Nephron progenitor cell (in vitro differentiated cells): ENCODE measurements at places on chromosomes 3 and 15.

GRCh38 chr3:115325539-115325938, 178.5 kb upstream of the ZBTB20 start:
- DNase-seq: peak; percentile 71

- DNase-seq: no peak
Measured at GRCh38 chr15:29097168-29097567, 172.5 kb downstream of the NSMCE3 start.

DNA sequence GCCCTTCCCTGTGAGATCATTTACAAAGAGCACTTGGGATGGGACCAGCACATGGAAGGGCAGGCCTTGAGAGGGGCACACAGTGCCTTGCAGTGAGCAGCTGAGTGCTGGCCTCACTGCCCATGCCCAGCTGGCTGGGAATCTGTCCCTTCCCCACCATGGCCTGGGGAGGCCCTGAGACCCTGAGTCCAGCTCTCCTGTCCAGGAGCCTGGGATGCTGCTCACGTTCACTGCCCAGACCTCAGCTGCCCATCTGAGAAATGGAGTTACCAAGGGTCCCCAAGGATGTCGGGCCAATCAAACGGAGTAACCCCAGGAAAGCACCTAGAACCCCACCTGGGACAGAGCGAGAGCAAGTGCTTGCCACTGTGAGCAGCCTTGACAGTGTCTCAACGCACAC, 35.6 kb downstream of the WNT7A start:
- DNase-seq: no peak

DNA sequence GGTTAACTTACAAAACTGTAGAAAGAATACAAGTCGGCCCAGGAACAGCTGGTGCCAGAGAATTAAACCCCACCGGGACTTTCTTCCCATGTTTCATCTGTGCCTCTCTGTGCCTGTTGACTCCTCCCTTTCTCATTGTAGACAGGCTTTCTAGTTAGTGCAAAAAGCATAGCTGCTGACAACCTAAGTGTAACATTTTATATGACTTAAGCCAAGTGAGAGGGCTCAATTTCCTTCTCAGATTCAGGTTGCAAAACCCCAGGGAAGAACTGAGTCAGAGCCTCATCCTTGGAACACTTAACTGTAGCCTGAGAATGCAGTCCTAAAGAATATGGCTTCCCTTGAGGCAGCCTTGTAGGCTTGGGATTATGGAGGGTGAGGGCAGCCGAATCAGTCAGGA, 302.5 kb upstream of the AZI2 start:
- DNase-seq: no peak

GRCh38 chr3:189455641-189456417, 175.4 kb upstream of the TP63 start:
- DNase-seq: no peak

DNA sequence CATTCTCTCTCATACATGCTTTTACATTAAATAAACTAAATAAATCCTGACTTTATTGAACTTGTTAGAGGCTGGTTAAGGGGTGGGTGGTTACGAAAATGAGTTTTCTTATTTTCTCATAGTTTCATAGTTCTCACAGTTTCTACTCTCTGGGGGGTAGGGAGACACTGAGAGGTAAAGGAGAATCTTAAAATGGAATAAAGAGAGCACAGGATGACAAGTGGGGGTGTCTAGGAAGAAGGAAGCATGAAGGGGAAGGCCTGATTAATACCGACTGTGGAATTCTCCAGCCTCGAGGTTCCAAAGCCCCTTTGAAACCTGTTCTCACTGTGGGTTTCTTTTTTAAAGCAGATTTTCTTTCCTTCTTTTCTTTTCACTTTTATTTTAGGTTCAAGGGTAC, 66.4 kb upstream of the TRA2B start:
- no peak for DNase-seq

- DNase-seq: no peak
Measured at GRCh38 chr3:5136919-5137429, 14.9 kb downstream of the ARL8B start.

- DNase-seq: no peak
Measured at GRCh38 chr3:195258449-195259153, 12.4 kb downstream of the XXYLT1 start.

DNA sequence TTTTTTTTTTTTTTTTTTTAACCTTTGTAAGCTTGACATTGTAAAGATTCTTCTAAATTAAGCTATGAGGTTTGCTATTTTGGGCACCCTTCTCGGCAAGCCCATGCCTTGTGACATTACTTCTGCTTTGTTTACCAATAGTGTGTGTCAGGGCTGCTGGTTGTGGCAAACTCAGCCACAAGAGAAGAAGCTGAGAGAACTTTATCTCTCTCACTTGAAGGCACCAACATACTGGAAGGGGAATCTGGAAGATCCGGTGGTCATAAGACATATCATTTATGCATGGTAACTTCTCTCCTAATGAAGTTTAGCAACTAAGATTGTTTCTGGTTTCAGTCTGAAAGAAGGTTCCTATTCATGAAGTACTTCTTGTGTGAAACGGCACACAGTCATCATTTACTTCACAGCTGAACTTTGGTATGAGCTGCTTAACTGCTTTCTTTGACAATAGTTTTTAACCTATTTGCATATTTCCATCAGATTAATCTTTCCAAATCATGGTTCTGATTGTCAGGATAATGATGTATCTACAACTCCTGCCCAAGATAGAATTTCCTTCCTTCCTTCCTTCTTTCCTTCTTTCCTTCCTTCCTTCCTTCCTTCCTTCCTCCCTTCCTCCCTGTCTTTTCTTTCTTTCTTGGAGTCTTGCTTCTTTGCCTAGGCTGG, 189.3 kb downstream of the NFKBIZ start:
- DNase-seq: no peak

DNA sequence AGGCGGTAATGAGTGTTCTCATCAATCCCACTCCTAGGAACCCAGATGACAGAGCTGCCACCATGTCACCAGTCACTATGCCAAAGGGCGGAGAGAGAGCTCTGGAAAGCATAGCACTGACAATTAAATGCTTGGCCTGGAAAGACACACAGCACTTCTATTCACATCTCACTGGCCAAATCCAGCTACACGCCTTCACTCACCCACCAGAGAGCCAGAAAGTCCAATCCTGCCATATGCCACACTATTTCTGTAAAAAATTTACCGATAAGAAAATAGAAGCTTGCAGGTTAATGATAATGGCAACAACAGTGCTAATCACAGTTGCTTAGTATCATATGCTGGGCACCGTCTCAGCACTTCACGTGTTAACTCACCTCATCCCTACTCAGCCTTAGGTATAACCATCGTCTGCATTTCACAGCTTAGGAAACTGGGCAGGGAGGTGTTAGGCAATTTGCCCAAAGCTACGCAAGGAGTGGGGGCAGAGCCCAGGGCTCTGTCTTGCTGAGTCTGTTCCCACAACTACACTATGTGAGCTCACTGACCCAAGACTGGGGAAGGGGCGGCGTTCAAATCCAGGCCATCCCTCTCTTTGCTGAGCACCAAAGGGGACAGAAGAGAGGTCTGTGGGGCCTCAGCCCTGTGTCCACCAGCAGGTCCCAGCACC, 16.5 kb downstream of the KLHL25 start:
- no peak for DNase-seq

DNA sequence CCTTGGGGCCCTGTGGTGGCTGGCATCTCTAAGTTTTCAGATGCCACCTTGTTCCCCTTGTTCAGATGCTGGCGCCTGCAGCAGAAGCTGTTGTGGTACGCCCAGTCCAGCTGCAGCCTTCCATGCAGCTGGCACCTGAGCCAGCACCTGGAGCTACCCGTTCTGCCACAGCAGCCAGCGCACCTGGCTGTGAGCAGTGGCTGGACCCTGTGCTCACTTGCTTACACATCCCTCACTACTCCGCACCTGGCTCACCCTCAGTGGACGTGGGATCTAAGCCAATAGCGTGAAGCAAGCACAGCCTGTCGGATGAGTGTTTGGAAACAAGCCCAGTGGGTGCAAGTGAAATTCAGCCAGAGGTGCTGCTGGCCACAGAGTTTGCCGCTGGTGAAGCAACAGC, 607.5 kb upstream of the BCHE start:
- DNase-seq: no peak

DNA sequence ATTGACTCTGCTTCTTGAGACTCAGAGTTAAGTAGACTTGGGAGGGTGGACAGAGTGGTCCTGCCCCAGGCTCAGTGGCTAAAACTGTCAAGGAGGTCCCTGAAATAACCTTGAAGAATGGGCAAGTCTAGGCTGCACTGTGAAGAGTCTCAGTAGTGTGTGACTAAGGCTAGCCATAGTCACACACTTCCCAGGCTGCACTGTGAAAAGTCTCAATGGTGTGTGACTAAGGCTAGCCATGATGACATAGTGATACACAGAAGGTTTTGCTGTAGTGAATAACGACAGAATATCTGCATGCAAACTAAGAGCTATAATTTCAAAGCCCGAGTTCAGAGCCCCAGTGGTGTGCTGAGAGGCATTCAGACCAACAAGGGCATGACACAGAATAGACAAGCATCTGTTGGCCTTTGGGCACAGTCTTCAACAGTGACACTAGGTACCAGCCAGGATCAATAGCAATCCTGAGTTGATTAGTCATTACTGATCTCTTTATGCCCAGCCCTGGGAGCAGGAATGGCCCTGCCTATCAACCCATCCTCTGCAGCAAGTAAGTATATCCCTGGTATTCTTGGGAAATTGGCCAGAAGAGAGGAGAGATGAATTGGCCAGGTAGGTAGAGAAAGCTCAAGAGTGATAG, 72.4 kb upstream of the BBX start:
- DNase-seq: no peak

DNA sequence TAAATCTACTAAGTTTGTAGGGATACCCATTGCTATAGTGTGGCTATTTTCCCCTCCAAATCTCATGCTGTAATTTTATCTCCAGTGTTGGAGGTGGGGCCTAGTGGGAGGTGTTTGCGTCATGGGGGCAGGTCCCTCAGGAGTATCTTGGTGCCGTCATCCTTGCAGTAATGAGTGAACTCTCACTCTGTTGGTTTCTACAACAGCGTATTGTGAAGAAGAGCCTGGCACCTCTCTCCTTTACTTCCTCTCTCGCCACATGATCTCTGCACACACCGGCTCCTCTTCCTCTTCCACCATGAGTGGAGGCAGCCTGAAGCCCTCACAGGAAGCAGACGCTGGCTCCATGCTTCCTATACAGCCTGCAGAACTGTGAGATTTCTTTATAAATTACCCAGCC, 34.0 kb upstream of the TRPM1 start:
- no peak for DNase-seq

DNA sequence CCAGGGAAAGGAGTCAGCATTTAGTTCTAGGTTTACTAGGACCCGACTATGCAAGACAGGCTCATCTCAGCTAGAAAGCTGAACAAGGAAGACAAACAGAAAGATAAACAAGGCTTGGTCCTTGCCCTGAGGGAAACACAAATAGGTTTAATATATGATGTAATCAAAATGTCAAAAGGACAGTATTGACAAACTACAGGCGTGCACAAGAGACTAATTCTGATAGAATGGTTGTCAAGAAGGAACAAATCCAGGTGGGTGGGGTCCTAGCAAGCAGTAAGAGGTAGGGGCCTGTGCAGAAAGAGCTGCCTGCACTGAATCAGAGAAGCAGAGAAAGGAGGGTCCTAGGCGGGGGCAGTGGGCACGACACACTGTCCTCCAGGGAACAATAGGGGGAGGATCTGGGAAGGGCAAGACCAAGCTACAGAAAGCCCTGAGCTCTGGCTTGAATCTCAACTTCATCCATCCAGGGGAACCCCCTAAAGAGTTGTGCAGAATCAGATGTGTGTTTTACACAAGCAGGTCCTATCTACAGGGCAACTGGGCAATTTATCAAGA, 23.4 kb downstream of the RFTN1 start:
- no peak for DNase-seq

DNA sequence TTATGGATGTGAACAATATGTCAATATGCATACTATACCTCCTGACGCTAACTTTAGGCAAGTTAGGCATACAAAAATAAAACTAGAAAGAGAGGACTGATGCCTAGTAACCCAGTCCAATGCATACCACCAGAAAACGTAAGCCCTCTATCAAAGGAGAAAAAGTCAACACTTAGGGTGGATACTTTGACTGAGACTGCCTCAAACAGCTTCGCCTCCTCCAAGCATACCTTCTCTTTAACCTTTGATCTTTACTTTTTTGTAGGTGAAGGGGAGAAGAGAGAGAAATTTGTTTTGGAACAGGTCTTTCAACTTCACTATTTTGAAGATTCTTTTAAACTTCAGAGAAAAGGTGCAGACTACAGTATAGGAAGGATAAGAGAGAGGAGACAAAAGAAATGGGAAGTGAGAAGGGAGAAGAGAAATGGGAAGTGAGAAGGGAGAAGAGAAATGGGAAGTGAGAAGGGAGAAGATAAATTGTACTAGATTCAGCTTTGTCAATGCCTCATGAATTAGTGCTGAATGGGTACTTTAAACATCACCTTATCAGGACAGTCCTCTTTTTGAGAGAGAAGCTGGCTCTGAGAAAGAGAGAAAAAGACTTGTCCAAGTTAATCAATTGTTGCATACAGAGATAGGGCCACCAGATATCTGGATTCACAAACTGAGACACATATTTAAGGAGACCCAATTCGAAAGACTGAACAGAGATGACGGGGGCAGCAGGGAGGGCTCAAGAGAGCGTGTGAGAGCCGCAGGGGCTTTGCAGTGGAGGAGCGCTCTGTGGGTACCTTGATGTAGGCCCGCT, 1.0 kb downstream of the P3H2 start:
- no peak for DNase-seq

- DNase-seq: no peak
Measured at GRCh38 chr3:183529717-183530116, 25.8 kb downstream of the KLHL6 start.

DNA sequence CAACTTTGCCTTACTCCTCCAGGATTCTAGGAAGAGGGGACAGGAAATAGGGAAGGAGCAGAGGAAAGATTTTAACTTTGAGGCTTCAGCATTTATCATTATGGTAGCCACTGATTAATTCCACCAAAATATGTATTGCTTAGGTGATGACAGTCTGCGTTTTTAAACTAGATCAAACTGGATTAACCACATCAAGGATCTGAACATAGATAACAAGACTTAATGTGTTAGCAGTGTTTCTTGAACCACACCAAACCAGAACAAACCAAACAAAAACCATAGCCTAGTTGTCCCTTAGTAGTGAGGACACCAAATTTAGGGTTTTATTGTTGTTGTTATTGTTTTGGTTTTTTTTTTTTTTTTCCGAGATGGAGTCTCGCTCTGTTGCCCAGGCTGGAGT, 113.5 kb upstream of the LMOD3 start:
- DNase-seq: no peak

- DNase-seq: no peak
Measured at GRCh38 chr3:133865136-133865855, 30.4 kb downstream of the RAB6B start.

DNA sequence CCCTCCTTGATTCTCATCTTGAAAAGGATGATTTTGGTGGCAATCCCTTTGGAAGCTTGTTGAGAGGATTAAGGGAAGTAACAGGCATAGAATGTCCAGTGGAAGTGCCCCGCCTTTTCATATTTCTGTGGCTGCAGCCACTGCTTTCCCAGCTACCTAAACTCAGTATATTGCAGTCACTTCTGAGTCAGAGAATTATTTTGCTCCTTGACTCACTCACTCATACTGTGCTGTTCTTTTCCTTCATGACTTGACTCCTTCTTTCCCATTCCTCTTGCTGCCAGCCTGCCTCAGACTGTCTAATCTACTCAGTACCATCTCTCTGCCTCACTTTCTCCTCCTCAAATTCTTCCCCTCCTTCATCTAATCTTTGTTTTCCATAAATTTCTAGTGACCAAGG, 26.5 kb upstream of the POLR2M start:
- no peak for DNase-seq
